ENCODE measurements at places on chromosomes 2 and 18.

DNA sequence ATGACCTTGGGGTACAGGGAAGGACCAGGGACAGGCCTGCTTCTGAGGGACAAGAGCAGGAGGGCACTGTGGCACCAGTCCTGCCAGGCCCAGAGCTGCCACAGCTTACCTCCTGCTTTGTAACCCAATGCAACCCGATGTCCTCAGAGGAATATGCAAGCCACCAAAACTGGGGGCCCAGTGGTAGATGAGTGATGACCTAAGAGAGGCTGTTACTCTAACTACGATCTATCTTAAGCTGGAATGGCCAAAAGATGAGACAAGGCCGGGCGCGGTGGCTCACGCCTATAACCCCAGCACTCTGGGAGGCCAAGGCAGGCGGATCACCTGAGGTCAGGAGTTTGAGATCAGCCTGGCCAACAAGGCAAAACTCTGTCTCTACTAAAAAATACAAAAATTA is 12.8 kb downstream of the CYB5A start:
- DNase-seq: no peak

- no peak for DNase-seq
Measured at GRCh38 chr2:54952425-54952824, 97.8 kb downstream of the RTN4 start.

DNA sequence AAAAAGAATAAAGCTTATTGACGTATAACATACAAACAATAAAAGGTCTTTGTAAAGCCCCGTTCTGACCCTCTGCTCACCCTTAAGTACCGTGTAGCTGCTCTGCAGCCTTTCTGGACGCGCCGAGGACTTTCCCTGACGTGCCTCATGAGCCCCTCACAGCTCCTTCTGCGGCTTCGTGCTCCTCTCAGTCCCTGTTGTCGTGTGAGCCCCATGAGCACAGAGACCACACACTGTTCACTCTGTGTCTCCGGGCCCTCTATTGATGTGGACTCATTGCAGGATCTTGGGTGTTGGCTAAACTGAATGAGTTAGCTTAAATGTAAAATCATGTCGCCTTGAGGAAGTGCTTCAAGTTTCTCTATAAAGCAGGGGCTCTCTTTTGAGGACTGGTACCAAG is 43.6 kb upstream of the INHBB start:
- DNase-seq: no peak

DNA sequence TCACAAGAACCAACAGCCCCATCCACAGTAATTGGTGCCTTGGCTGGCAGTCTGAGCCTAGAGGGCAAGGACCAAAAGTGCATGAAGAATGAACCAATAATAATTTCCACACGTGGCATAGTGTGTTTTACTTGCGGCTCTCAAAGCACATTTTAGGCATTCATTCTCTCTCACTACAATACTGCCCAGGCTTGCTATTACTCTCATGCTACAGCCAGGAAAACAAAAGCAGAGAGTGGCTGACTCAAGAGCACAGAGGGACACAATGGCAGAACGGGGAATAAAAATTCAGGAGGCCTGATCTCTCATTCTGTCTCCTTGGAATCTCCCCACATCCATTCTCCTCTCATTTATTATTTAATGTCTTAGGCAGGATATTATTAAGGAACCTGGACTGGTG is 57.0 kb upstream of the NOL4 start:
- no peak for DNase-seq

DNA sequence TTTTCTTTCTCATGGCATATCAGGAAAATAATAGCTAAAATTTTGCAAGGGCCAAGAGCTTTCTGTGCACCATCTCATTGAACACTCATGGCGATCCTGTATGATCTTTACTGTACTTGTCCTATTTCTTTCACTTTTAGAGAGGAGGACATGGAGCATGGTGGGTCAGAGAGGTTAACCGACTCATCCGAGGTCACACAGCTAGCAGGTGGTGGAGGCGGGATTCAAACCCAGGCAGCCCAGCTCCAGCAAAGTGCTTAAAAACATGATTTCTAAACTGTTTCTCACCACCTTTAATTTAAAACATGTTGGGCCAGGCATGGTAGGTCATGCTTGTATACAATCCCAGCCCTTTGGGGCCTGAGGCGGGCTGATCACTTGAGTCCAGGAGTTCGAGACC is 6.4 kb downstream of the NGEF start:
- DNase-seq: no peak

GRCh38 chr2:176120364-176121189 is 1.9 kb upstream of the HOXD9 start:
- no peak for DNase-seq

DNA sequence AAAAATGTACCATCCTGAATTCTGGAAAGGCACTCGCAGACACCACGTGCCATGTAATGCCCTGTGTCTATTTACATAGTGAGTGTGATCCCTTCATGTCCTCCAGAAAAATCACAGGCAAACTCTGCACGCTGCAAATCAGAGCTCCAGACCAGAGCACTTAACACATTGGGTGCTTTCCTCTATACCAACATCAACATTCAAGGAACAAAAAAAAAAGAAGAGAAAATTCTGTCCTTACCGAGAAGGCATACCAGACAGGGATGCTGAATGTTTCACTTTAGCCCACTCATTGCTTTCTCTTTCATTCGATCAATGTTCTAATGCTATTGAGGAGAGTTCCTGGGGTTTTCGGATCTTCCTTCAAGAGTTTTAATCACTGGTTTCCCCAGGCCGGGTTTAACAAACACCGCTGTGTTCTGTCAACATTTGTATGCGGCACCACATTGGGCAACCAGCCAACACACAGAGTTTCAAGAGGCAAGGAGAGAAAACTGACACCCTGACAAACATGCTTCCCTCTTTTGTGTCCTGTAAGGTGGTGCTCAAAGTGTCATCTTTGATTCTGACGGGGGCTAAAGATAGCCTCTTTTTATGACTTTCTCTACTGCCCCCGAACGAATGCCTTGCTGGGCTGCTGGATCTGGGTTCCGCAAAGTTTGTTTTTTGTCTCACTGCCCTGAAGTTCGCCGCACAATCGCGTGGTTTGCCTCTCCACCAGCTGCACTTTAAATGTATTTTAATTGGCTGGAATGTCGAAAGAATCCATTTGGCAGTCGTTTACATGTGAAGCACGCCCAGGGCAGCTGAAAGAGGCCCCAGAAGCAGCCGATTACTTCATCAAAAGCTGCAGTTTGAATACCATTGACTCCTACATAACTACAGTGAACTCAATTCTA is 106.4 kb upstream of the NCKAP5 start:
- DNase-seq: peak; percentile 17

GRCh38 chr18:59983506-59983905 is 83.7 kb downstream of the PMAIP1 start:
- no peak for DNase-seq

GRCh38 chr2:128662051-128662471 is 343.4 kb upstream of the HS6ST1 start:
- no peak for DNase-seq

- no peak for DNase-seq
Measured at GRCh38 chr2:37201208-37201607, 4.9 kb downstream of the CEBPZOS start.

GRCh38 chr2:230262246-230262645 is 36.7 kb downstream of the SP140 start:
- no peak for DNase-seq

GRCh38 chr2:179273461-179273962 is 8.9 kb upstream of the SESTD1 start:
- DNase-seq: no peak

GRCh38 chr2:28656937-28657615 is 94.6 kb upstream of the PPP1CB start:
- DNase-seq: no peak

DNA sequence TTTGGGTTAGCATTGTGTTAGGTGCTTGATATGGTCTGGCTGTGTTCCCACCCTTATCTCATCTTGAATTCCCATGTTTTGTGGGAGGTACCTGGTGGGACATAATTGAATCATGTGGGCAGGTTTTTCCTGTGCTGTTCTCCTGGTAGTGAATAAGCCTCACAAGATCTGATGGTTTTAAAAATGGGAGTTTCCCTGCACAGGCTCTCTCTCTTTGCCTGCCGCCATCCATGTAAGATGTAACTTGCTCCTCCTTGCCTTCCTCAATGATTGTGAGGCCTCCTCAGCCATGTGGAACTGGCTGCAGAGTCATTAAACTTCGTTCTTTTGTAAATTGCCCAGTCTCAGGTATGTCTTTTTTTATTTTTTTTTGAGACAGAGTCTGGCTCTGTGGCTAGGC is 2.8 kb downstream of the MSH2 start:
- no peak for DNase-seq

DNA sequence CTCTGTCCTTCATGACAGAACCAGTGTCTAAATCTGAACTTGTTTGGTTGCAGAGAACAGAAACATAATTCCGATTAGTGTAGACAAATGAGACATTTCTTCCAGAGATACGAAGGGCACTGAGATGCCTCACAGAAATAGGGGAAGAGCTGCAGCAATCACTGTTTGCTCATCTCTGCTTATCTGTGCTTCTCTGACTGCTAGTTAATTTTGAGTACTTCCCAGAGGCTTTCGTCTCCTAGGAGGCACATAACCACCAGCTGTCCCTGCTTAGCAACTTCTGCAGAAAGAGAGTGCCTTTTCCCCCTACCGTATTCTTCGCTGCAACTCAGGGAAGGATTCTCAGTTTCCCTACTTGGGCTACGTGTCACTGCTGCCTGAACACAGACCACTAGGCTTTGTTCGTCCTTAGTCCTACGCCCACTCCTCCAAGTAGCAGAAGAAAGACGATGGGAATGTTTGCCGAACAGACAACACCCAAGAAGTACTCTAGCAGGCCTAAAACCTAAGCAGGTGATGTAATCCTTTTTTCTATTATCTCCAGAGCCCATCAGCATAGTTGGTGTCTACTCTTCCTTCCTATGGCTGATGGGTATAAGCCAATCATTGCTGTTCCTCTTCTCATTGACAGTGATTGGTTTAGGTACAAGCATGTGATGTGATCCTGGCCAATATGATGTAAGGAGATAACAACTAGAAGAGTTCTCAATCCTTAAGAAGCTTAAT is 63.6 kb downstream of the TNP1 start:
- DNase-seq: no peak

DNA sequence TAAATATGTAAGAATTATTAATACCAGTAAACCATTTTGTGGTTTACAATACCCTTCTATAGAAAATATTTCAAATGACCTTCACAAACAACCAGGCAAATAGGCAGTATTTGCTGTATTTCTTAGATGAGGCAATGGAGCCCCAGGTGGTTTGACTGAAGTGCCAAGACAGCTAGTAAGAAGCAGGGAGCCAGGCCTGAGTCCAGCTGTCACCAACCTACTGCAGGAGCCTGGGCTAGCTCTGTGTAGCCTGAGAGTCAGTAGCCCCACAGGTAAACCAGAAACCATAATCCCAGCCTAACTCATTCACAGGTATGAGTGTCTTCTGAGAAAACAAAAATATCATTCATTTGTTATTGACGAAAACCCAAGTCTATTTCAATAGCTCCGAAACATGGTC is 45.6 kb downstream of the TRIB2 start:
- DNase-seq: no peak

DNA sequence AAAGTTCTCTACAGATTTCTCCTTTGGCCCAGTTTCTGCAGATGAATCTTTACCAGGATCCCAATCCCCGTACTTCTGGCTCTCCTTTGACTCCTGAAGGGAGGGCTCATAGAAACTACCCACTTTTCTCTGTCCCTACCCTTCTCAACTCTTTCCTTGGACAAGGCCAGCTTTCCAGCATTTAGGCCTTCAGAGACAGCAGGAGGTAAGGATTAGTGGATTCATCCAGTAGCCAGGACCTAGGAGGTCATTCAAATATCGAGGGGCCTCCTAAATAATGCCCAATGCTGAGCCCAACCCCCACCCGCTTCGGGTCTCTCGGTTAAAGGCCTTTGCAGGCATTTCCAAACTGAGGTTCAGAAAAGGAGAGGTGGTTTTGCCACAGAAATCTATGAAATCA is 4.8 kb upstream of the ZNF532 start:
- DNase-seq: no peak

GRCh38 chr2:165024199-165024598 is 68.9 kb upstream of the SLC38A11 start:
- DNase-seq: no peak

- DNase-seq: no peak
Measured at GRCh38 chr2:106158871-106159270, 35.2 kb downstream of the UXS1 start.

GRCh38 chr2:20378891-20379519 is 28.4 kb upstream of the PUM2 start:
- DNase-seq: peak; percentile 89

- no peak for DNase-seq
Measured at GRCh38 chr18:23263551-23264235, 128.4 kb downstream of the CABLES1 start.

DNA sequence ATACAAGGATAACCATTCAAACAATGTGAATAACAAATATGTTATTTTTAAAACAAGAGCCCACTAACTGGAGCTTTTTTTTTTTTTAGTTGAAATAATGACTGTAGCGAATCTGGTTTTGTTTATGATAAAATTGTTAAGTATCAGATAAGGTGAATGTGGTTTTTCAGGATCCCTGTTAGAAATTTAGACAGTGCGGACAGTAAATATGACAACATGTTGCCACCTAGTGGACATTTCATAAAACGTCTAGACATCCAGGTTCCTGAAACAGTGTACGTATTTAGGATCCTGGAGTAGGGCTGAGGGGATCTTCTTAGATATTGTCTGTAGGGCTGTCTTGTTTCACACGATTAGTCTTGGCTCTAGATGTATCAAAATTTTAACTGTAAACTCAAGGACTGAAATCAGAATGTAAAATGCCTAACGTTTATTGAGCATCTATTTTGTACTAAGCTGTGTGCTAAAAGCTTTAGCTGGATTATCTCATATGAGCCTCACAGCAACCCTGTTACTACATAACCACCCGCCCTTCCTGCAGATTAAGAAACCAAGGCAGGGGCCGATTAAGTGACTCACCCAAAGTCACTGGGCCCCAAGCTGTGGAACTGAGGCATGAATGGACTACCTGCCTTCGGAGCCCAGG is 23.9 kb upstream of the CCDC68 start:
- DNase-seq: peak; percentile 27

DNA sequence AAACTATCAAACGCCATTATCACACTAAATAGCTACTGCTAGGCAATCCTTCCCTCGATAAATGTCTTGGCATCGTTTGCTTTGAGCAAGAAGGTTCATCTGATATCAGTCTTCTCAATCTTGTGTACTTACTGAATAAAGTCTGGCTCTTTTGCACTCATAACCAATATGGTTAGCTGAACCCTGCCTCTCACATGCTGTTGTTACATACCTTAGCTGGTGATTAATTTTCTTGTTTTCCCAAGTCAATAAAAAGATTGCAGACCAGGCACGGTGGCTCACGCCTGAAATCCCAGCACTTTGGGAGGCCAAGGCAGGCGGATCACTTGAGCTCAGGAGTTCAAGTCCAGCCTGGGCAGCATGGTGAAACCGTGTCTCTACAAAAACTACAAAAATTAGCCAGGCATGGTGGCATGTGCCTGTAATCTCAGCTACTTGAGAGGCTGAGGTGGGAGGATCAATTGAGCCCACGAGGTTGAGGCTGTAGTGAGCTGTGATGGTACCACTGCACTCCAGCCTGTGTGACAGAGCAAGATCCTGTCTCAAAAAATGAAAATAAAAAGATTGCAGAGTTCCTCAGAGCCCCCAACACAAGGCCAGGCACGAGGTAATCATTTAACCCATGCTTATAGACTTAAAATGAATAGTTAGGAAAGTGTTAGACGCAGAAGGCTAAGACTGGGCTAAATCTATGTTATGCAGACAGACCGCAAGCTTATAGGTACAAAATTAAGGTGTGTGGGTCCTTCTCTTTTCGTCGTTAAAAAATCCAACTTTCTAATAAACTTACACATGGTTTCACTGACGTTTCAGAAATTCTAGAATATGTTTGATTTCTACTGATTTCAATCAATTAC is 177.5 kb downstream of the ALPK2 start:
- DNase-seq: no peak
